ENCODE measurements at places on chromosomes 3 and 15. TPM values are rescaled to one million over a fixed set of nuclear protein-coding genes. Genes with fewer than 3 reads are reported as not detected.

PLIN1 gene
- total RNA-seq = 4.3 TPM

GRCh38 chr3:146374146-146374545 is 95.2 kb downstream of the PLSCR2 start:
- H3K36me3 ChIP-seq = no peaks in the 10 kb centered on the region
- no peak for DNase-seq
- no peak overlapping the region for H3K4me3 ChIP-seq
- no peaks in the 10 kb centered on the region for H3K4me1 ChIP-seq

GRCh38 chr3:66269411-66269810 is 48.6 kb downstream of the SLC25A26 start:
- H3K4me1 ChIP-seq = peaks cover 16% of the 10 kb centered on the region
- H3K36me3 ChIP-seq = peaks cover 6% of the 10 kb centered on the region
- H3K27me3 ChIP-seq = no peaks in the 10 kb centered on the region
- H3K4me3 ChIP-seq = no peak overlapping the region

ARGFX gene
- total RNA-seq = not detected

DNA sequence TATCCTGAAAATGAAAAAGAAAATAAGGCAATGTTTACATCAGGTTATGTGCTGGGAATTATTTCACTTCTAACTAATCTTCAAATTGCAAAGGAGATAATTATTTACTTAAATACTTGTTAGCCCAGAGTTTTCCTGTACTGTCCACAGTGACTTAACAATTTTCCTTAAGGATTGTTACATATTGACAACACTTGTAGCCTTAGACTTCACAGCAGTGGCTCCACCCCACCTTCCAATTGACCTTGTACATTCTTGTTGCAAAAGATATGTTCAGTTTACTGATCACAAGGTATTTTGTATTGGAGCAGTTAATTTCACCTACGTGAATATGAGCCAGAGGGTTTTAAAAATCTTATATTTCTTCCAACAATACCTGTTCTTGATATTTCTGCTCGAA is 376.9 kb downstream of the CNTN6 start:
- H3K36me3 ChIP-seq = no peaks in the 10 kb centered on the region
- H3K4me1 ChIP-seq = no peaks in the 10 kb centered on the region
- no peak overlapping the region for H3K4me3 ChIP-seq
- H3K27me3 ChIP-seq = no peaks in the 10 kb centered on the region
- peak; percentile 5 for DNase-seq
